ENCODE measurements at places on chromosomes 2 and 18.

- no peak for DNase-seq
Observed at GRCh38 chr18:55627007-55627406, 39.0 kb upstream of the TCF4 start.

GRCh38 chr2:121966663-121967062, 211.2 kb downstream of the TSN start:
- DNase-seq: no peak

GRCh38 chr2:238425979-238426567, 654 bp upstream of the ASB1 start:
- no peak for DNase-seq

GRCh38 chr18:5414546-5414945, 119.0 kb upstream of the ZBTB14 start:
- no peak for DNase-seq

GRCh38 chr2:19754907-19755306, 146.9 kb downstream of the TTC32 start:
- no peak for DNase-seq

DNA sequence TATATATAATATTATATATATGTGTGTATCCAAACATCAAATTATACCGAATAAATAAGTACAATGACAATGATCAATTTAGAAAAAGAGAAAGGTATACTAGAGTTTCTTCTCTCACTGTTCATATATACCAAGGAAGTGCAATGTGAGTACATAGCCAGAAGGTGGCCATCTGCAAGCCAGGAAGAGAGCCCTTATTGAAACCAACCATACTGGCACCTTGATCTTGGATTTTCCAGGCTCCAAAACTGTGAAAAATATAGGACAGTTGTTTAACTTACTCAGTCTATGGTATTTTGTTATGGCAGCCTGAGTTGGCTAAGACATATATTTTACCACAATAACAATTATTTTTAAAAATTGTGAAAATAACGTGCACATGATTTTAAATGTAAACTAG, 1490.2 kb upstream of the SLC39A10 start:
- DNase-seq: no peak

GRCh38 chr2:41941831-41942230, 106.0 kb upstream of the PKDCC start:
- no peak for DNase-seq

GRCh38 chr2:161631855-161632391, 7.7 kb downstream of the SLC4A10 start:
- no peak for DNase-seq

- no peak for DNase-seq
Observed at GRCh38 chr2:157784169-157784822, 91.8 kb downstream of the ACVR1 start.

GRCh38 chr18:3014503-3015203, 1.7 kb upstream of the LPIN2 start:
- DNase-seq: no peak

GRCh38 chr2:202909394-202910192, 1.9 kb downstream of the WDR12 start:
- no peak for DNase-seq

GRCh38 chr2:136770384-136770783, 5.0 kb downstream of the THSD7B start:
- no peak for DNase-seq
